ENCODE measurements at places on chromosomes 11 and 22.
A peak's percentile ranks its signal among the peaks of the same experiment; 100 is the strongest.

DNA sequence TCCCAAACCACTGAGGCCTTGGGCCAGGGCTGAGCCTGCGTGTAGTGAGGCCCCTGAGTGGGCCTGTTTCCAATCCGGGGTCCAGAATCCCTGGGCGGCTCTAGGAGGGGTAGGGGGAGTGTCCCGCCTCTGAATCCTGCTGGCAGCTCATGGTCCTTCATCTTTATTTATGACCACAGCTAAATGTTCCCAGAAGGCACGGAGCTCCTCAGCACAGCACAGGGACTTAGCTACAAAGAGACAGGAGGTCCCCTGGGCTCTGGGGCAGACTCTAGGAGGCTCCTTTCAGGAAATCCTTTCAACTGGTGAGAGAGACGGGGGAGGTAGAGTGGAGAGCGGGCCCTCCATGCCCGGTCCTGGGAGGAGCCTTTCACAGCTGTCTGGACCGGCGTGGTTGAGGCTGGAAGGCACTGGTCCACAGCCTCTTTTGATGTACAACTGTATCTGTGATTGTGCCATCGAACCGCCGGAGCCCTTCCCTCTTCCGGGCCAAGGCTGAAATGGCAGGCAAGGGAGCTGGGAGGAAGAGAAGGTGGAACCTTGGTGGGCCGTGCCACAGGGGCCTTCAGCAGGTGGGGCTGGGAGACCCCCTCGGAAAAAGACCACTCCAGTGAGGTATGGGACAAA is 46.8 kb downstream of the SCUBE1 start:
- DNase-seq: no peak

DNA sequence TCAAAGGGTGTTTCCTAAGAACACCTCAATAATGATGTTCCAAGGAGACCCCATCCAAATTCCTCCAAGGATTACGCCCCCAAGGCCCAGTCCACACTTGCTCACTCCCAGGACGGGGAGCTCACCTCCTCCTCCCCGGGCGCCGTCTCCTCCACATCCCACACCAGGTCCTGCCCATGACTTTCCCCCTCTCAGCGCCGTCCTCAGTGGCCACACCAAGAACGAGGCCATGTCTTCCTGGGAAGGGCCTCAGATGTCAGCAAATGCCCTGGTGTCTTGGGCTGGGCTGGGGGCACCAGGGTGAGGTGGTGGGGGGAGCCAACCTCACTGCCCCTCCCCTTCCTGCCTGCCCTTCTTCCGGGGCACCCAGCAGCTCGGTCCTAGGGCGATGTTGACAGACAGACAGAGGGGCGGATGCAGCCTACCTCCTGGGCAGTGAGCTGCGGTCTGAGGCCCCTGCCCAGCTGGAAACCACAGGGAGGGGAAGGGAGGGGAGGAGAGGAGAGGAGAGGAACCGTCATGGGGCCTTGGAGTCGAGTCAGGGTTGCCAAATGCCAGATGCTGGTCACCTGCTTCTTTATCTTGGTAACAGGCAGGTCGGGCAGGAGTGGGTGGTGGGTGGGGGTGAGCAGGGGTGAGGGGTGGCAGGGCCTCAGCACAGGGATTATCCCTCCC is at the start of the genes C11orf21 and TSPAN32:
C11orf21 (minus strand) TSS at position 288 of the 675 bp plus-strand sequence; CDS start at position 178, 110 bp downstream.
TSPAN32 (plus strand) TSS at position 383 of the 675 bp plus-strand sequence; CDS start at position 520, 137 bp downstream.
- DNase-seq: peak; percentile 76

GRCh38 chr11:13666708-13667107 is 1.8 kb upstream of the FAR1 start:
- DNase-seq: no peak

DNA sequence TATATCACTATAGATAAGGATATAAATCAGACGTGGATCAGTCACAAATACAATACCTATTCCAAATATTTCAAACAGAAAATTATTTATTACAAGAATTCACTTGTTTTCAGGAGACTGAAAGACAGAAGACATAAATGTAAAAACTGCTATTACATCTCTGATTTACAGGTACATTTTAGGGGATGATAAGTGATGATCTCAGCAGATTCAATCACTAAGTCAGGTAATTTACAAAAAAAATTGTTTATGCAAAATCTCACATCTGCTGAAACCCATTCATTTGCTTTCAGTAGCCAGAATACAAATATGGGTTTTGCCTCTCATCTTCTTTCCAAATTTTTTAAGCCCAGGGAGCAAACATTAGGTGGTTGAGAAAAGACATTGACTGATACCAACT is 1648.4 kb upstream of the RAG2 start:
- no peak for DNase-seq

GRCh38 chr11:86876716-86877234 is 76.4 kb downstream of the PRSS23 start:
- DNase-seq: no peak

GRCh38 chr11:19380375-19380774 is 139.6 kb upstream of the E2F8 start:
- DNase-seq: no peak

Data from CD4-positive, alpha-beta T cell treated with Interleukin-6 for 4 hours (primary cell).